ENCODE measurements at places on chromosomes 6 and 20.
A peak's percentile ranks its signal among the peaks of the same experiment; 100 is the strongest.

GRCh38 chr6:109449064-109449794 lies 6.3 kb downstream of the MICAL1 start:
- no peak for DNase-seq

DNA sequence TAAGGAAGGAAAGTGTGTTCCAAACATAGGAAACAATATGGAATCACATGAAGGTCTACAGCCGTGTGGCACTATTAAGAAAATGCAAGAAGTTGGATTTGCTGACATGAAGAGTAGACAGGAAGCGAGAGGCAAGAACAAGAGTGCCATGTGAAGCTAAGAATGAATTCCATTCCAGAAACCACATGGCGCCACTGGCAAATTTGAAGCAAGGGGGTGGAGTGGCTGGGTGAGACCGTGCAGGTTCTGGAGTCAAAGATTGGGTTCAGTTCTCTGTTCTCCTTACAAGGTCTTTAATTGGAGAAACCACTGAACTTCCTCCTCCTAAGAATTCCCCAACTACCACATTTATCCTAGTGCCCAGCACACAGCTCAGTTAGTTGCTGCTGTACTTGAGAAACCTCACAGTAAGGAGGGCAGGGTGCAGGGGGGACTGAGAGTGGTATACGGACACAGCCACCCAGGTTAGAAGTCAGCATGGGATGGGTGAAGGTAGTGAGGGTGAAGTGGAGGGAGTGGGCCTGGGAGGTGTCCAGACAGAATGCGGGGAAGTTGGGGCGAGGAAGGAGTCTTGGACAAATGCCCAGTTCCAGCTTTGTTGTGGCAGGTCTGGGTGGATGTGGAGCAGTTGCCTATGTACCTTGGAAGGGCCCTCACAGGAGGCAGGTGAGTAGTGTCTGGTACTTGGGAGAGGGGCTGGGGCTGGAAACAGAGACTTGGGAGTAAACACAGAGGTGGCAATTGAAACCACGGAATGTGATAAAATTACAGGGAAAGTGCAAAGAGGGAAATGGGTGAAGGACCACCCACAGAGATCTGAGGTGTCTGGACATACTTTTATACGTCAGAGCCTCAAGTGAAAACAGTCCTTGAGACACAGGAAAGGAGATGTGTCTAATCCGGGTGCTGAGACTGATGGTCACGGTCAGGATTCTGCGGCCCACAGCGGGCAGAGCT lies 14.3 kb downstream of the LYRM4 start:
- no peak for DNase-seq

- no peak for DNase-seq
Observed at GRCh38 chr6:169168706-169169105, 84.9 kb downstream of the THBS2 start.

- DNase-seq, result no peak
Observed at GRCh38 chr6:3318226-3318625, 59.5 kb downstream of the PSMG4 start.

DNA sequence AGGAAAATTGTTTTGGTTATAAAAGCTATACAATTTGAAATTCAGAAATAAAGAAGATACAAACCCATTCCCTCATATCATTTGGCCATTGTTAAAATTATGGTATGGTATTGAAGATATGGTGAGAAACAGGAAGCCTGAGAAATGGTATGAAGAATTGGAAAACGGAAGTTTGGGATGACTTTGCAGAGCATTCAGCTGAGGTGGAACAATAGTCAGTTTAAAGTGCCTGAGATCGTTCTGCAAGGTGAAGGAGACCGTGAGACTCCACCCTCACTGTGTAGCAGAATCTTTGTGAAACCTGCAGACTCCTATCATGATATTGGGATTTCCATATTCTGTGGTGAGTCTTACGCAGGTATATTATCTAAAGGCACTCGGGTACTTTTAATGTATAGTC lies 97.3 kb downstream of the ADGRB3 start:
- no peak for DNase-seq

GRCh38 chr20:62501801-62502495 lies 26.2 kb upstream of the GATA5 start:
- no peak for DNase-seq

GRCh38 chr6:152380993-152381898 lies 255.9 kb downstream of the SYNE1 start:
- peak; percentile 61 for DNase-seq

DNA sequence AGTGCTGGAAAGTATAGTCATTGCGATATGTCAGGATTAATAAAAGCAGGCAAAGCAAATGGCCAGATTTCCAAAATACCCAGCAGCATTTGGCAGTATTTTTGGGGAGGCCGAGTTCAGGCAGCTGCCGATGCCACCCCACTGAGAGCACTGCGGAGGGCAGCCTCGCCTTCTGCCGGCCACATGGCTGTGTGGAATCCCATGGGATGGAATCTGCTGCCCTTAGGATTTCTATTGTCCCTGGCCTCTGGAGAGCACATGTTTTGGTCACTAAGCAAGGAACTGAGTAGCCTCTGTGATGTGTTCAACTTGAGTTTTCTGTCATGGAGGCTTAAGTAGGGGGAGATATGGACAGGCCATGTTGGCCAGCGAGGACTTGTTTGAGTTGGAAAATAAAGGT lies 123.0 kb downstream of the FARS2 start:
- no peak for DNase-seq

GRCh38 chr6:42383421-42384205 lies 68.1 kb downstream of the TRERF1 start:
- no peak for DNase-seq

- DNase-seq, result no peak
Observed at GRCh38 chr6:168367285-168367751, 47.7 kb upstream of the DACT2 start.

GRCh38 chr6:28082939-28083338 lies 2.6 kb downstream of the ZNF165 start:
- no peak for DNase-seq

DNA sequence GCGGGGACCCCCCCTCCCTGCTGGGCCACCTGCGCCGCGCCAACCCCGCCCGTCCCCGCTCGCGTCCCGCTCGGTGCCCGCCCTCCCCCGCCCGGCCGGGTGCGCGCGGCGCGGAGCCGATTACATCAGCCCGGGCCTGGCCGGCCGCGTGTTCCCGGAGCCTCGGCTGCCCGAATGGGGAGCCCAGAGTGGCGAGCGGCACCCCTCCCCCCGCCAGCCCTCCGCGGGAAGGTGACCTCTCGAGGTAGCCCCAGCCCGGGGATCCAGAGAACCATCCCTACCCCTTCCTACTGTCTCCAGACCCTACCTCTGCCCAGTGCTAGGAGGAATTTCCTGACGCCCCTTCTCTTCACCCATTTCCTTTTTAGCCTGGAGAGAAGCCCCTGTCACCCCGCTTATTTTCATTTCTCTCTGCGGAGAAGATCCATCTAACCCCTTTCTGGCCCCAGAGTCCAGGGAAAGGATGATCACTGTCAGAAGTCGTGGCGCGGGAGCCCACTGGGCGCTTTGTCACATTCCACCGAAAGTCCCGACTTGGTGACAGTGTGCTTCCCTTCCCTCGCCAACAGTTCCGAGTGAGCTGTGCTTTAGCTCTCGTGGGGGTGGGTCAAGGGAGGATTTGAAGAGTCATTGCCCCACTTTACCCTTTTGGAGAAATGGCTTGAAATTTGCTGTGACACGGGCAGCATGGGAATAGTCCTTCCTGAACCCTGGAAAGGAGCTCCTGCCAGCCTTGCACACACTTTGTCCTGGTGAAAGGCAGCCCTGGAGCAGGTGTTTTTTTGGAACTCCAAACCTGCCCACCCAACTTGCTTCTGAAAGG lies 2.1 kb downstream of the VEGFA start:
- no peak for DNase-seq

DNA sequence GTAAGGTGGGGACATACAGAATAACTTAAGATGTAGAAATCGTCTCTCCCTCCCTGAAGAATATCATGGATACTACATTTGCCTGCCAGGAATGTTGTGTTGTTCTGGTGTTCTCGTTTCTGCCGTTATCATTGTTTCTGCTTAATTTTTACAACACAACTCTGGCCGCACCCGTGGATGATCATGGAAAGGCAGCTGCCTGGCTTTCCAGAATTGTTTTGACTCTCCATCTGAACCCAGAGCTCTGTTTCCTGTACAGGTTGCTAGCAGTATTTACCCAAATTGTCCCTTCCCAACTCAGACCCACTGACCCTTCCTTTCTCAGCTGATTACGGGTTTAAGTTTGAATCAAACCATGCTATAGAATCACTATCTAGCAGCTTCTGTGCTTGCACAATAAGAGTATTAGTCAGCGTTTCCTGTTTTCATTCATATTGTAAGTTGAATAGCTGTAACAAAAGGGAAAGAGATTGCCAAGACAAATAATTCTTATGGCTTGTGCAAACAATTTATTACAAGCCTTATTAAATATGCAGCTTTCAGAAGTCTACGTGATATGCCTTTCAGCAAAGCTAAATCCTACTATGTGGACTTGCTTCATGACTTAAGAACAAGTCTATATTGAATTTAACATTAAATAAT lies 139.0 kb downstream of the MTHFD1L start:
- no peak for DNase-seq

GRCh38 chr6:144809120-144809519 lies 524.0 kb downstream of the UTRN start:
- DNase-seq, result no peak

All from cerebellar nuclear complex (tissue), 1 donor.